Stimulated activated CD4-positive, alpha-beta T cell treated with anti-CD3 and anti-CD28 coated beads, Interleukin-1b, Interleukin-23, amount 100 ng/mL, for 1 hour (primary cell): ENCODE measurements at places on chromosomes 2 and 18.

DNA sequence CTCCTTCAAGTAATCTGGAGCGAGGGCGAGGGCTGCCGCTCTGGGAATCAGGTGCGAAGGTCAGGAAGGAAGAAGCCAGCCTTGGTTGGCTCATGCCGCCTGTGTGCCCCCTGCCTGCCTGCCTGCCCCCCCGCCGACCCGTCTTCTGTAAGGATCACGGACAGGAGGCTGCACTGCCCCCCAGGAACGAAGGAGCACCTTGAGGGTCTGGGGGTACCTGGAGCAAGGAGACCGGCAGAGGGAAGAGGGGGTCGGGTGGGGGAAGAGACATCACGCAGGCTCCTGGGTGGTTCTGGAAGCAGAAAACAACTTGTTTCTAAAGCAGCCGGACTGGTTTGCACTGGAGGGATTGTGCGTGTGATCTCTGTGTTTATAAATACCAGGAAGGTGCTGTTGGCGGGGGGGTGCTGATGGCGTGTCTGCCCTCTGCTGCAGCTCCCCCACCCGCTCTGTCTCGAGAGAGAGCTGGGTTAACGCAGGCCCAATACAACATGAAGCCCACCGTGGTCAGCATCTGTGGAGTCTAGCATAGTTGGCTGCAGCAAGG is 1.7 kb downstream of the FOSL2 start:
- DNase-seq = no peak

DNA sequence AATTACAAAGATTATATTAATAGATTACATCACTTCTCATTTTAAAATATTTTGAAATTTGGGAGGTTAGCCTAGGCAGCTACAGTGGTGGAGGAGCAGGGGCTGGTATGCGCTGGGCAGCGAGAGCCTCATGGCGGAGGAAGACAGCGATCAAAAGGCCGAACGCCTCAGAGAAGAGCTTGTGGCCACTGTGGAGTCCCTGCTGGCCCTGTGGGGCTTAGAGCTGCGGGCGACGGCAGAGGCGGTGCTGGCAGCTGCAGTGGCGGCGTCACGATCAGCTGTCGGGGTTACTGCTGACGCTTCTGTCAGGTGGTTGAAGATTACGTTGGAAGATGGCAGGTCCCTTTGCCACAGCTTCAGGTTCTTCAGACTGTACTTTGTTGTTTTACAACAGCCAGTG is 87.4 kb downstream of the ROCK2 start:
- no peak for DNase-seq

DNA sequence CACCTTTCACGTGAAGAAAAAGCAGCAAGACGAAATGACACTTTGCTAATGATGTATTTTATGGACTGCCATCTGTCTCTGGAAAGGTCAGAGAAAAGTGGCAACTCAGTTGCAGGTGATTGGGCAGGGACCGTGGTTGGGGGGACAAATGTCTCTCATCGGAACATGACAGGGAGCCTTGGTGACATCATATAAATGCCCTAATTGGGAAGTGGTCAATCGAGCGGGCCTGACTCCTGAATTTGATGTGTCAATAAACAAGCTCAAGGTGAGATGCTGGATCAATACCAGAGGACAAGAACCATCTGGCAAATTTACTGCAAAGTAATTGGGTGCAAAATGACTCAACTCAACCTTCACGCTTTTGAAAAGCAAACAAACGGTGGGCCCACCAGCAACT is 151.9 kb upstream of the SKOR2 start:
- no peak for DNase-seq

- DNase-seq = no peak
Measured at GRCh38 chr2:85648619-85649018, 19.4 kb downstream of the SFTPB start.

DNA sequence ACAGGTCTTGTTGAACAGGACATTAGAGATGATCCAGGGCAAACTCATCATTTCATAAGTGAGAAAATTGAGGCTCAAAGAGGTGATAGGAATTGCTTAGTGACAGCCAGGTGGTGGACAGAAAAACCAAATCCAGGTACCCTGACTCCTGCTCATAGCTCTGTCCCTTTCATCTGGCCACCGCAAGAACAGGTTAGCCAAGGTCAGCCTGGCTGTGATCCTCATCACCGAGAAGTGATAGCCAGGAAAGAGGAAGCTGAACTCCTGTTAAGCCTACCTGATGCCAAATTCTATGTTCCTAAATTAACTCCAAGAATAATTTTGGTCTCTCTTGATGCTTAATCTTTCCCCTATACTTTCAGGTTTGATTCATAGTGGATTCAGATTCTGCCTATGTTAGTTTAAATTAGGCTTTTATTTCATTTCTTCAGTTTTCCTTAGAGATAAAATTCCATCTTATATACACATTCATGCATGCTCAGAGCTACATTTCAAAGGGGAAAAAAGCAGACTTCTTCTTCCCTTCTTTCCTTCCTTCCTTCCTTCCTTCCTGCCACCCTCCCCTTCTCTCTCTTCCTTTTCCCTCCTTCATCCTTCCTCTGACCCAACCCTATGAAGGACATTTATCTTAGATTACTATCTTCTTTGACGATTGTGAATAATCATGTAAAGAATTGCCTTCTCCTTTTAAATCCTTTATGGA is 17.3 kb upstream of the CRIM1 start:
- DNase-seq = no peak

DNA sequence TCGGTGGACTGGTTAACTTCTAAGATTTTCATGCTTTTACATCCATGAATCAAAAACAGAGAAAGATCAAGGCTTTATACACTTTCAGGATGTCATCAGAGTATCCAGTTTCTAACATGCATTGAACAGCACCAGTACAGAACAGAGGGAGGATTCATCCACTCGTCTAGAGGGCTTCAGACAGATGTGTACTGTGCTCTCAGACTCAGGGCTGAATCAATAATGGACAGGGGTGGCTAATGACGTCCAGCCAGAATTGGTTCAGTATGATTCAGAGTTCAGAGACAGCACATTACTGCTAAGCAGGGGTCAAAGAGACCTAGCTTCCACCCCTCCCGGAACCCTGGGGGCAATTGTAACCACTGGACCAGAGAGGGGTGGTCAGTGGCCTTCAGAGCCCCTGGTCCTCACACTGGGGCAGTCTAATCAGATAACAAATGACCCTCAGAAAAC is 37.3 kb downstream of the RNU4ATAC start:
- DNase-seq = no peak

GRCh38 chr2:10868465-10869314 is 43.0 kb upstream of the KCNF1 start:
- DNase-seq = no peak

GRCh38 chr18:1412655-1413322 is 508.1 kb downstream of the ADCYAP1 start:
- no peak for DNase-seq

DNA sequence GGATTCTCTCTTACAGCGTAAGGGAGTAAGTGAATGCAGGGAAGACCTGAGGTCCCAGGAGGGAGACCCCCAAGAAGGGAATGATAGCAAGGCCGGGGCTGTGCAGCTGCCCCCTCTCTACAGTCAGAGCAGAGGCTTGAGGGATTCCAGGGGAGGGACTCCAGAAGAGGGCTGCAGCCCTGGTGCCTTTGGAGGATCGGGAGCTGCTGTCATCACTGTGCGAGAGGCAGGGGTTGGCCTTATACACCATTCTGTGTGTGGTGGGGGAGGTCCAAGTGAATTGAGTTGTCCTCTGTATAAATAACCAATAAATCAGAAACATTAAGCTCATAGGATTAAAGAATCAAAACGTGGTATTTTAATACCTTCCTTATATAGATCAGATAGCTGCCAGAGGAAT is 114.9 kb downstream of the GLI2 start:
- DNase-seq = no peak

DNA sequence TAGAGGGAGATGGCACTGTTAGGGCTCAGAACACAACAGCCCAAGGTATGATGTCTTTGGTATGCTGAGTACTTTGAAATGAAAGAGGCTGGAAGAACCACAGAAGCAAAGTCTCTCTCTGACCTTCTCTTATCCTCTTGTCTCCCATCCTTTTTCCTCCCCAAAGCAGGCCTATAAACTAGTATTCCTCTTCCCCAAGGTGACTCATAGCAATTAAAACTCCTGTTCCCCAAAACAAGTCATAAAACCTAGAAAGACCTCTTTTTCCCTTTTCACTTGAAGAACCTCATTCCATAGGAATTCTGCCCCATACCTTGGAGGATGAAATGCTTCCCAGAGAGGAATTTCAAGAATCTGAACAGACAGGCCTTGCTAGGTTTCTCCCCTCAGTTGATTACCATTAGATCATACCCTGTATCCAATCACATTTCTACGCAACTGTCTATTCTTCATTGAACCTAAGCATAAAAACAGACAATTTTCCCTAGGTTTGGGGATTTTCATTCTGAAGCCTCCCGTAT is 25.7 kb downstream of the MDH1 start:
- DNase-seq = no peak

DNA sequence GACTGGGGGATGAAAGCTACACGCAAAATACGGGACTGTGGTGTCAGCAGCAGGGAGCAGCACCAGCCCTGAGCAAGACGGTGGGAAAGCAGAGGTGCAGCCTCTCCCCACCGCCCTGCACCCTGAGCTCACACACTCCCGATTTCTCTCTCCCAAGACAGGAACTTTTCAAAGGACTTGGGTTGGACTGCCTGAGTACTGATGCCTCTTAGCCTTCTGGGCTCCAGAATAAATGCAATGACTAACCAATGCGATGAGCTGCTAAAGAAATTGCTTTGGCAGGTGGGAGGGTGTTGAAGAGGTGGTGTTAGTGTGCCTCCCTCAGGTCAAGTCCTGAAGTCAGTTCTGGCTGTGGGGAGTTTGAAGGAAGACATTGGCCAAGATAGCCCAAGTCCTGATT is 9.6 kb downstream of the TRIM54 start:
- no peak for DNase-seq

GRCh38 chr2:10225291-10226037 is 77.2 kb upstream of the HPCAL1 start:
- DNase-seq = no peak

- no peak for DNase-seq
Measured at GRCh38 chr2:230323385-230324106, 3.4 kb upstream of the SP140L start.

DNA sequence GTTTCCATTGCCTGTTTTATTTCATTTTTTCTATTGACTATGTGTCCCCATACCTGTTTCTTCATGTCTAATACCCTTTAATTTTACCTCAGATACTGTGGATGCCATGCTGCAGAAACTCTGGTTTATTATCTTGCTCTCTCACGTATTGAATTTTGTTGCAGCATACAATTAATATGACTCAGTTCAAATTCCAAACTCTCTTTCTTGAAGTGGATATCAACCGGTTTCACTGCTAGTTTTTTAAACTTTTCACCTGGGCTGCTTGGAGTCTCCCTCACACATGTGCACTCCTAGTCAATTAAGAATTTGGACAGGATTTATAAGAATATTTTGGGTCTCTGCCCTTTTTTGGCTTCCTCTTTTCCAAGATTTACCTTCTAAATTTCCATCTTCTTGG is 70.6 kb upstream of the CAPN13 start:
- no peak for DNase-seq

DNA sequence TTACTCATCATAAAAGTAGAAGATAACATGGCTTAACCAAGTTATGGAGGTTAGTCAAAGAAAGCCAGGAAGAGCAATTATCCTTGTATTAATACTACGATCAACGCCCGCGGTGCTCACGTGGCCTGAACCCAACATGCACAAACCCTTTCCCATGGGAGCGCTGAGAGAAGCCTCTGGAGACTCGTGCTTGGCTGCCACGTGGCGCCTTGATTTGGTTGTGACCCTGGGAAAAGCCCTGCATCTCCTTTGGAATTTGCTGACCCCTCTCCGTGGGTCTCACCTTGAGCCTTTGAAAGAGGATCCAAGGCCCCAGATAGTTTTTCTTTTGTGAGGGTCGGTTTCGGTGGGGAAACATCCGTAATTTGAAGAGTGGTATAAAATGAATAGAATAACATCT is 255.6 kb downstream of the DCDC2C start:
- no peak for DNase-seq

DNA sequence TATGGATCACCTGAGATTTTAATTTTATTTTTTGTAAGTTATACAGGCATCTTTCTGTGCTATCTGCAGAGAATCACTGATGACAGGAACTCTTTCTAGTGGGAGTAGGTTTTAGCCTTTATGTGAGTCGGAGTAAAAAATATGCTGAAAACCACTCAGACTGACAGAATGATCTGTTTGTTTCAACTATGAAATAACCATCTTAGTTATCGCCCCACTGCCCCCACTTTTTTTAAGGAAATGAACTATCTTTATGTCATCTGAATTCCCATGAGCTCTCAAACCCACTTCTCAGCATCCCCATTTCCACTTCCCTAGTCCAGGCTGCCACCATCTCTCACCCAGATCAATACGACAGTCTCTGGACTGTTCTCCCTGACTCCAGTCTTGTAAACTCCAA is 38.9 kb downstream of the MRPL33 start:
- DNase-seq = no peak

DNA sequence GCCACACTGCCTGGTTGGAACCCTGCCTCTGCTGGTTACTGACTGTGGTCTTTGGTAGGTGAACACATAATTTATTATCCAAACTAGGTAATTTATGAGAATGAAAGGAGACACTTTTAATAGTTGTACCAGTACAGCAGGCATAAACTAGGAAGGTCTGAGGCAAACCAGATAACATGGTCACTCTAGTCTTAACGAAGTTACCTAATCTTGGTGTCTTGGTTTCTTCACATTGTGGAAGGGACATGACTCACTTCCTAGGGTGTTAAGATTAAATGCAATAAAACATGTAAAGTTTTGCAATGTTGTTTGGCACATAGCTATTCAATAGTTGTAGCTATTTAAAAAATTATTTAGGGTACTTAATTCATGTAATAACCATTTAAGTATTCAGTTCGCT is 23.3 kb downstream of the SPTBN1 start:
- no peak for DNase-seq
